Activated CD8-positive, alpha-beta memory T cell treated with anti-CD3 and anti-CD28 coated beads, Interleukin-2, amount 50 U/mL, for 4 hours (primary cell): ENCODE measurements at places on chromosomes 11 and 22.

DNA sequence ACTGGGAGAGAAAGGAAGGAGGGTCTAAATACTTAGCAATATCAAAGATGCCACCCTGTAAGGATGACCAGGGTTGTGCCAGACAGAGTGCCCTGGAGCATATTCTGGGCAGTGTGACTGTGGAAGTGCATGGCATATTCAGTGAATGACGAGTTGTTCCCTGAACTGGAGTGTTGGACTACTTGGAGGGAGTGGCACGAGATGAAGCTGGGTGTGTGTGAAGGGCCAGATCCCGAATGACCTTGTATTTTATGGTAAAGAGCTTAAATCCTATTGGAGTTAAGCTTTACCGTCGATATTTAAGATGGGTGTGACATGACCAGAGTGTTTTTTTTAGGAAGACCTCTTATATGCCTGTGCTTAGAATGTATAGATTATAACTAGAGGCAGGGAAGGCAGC, 48.8 kb downstream of the STIM1 start:
- no peak for DNase-seq

DNA sequence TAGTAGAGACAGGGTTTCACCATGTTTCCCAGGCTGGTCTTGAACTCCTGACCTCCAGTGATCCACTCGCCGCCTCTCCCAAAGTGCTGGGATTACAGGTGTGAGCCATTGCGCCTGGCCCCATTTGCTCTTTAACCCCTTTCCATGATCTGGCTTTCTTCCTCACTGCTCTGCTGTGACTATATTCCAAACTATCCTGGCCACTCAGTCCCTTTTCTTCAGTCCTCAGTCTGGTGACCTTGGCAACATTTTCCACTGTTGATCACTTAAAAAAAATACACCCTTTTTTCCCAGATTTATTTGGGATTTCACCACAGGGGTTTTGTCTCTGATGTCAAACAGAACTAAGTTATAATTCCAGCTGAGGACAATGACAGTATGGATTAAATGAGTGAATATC, 24.5 kb downstream of the MMP20 start:
- no peak for DNase-seq

DNA sequence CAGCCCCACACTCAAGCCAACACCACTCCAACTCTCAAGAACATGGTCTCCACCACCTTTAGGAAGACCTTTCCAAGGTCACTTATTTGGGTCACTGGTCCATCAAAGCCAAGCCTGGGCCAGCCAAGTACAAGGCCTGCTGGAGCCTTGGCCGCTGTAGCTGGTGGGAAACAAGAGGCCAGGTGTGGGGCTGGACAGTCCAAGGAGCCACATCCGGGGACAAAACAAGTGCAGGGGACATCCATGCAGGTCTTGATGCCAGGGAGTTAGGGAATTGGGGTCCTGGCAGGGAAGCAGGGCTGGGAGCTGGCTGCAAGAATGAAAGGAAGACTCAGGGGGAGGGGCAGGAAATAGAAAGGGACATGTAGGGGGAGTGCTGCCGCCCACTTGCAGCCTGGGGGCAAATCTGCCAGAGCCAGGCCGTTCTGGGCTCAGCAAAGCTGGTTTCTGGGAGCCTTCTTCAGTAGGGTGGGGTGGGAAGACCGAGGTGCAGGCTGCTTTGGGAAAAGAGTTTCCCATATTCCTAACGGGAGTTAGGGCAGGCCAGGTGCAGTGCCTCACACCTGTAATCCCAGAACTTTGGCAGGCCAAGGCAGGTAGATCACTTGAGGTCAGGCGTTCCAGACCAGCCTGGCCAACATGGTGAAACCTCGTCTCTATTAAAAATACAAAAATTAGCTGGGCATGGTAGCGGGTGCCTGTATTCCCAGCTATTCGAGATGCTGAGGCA, 69.5 kb upstream of the ATXN10 start:
- no peak for DNase-seq

DNA sequence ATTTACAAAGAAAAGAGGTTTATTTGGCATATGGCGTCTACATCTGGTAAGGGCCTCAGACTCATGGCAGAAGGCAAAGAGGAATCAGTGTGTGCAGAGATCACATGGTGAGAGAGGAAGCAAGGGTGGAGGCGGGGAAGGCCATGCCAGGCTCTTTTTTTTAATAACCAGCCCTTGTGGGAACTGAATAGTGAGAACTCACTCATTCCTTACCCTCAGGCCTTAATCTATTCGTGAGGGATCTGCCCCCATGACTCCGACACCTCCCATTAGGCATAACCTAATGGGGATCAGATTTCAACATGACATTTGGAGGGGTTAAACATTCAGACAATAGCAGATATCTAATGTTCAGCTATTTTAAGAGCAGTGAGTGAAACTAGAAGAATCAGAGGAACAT, 55.7 kb downstream of the ATM start:
- no peak for DNase-seq

GRCh38 chr11:110491577-110492320, 62.0 kb downstream of the FDX1 start:
- DNase-seq, result no peak

GRCh38 chr11:79266396-79266795, 174.4 kb downstream of the TENM4 start:
- no peak for DNase-seq

DNA sequence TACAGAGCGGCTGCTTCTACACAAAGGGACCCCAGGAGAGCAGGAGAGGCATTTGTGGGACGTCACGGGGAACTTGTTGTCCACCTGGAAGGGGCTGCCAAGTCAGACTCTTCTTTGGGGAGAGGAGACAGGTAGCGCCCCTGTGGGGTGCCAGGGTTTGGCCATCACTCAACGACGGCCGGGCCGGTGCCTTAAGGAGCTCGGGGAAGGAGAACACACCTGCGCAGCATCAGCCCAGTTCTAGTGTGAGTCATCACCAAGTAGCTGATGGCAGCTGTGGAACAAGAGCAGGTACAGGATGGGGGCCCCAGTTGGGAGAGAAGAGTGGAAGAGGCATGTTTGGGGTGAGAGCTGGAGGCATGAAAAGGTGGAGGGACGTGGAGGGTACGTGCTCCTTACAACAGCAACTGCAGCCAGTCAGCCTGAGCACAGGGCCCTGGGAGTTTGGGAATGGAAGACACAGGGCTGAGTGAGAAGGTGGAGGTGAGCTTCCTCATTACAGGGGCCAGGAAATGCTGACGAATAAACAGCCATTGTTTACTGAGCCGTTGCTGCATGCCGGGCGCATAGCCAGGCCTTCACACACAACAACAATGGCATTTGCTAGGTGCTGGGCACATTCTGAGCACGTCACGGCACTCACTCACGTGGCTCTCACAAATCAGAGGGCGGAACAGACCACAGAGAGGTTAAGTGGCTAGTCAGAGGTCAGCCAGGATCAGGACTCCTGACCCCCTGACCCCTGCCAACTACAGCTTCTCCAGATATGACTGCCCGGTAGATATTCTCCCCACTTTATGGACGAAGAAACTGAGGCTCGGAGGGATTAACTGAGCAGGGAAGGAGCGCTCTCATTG, 29.1 kb upstream of the TP53I11 start:
- DNase-seq, result no peak

GRCh38 chr11:112514011-112514740, 253.5 kb upstream of the PLET1 start:
- DNase-seq, result no peak

DNA sequence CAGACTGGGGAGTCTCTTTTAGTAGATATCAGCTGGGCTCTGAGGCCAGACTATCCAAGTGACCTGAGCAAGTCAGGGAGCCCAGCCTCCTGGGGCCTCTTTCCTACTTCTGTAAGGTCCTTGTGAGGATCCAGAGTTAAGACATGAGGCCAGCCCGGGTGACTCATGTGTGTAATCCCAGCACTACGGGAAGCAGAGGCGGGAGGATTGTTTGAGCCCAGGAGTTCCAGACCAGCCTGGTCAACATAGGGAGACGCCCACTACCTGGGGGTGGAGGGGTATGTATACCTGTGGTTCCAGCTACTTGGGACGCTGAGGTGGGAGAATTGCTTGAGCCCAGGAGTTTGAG, 36.9 kb upstream of the POLA2 start:
- DNase-seq, result no peak

DNA sequence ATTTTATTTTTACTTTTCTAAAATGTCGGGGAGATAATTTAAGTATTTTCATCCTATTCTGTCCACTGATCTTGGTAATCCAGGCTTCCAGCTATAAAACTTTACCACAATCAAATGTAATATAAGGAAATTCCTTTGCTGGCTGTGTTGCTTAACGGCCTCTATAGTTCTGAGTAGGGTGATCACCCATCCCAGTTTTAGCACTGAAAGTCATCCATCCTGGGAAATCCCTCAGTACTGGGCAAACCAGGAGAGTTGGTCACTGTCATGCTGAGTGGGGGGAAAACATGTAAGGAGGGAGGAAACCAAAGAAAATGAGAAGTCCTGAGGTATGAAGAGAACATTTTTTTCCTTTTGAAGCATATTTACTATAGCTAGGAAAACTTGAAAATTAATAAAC, 12.8 kb upstream of the BACE1-AS start:
- no peak for DNase-seq

- no peak for DNase-seq
Observed at GRCh38 chr22:41902932-41903421, 11.9 kb downstream of the SHISA8 start.

- DNase-seq, result peak; percentile 59
Observed at GRCh38 chr11:63769042-63769713, 603 bp upstream of the ZFTA start.

GRCh38 chr11:10460611-10461275, 5.7 kb downstream of the AMPD3 start:
- no peak for DNase-seq

- DNase-seq, result no peak
Observed at GRCh38 chr11:130120045-130120444, 39.5 kb upstream of the ST14 start.

GRCh38 chr11:96015906-96016565, 92.1 kb upstream of the MTMR2 start:
- DNase-seq, result no peak

GRCh38 chr22:17951315-17951714, 73.0 kb downstream of the MICAL3 start:
- no peak for DNase-seq

- DNase-seq, result no peak
Observed at GRCh38 chr11:125990244-125990643, 44.4 kb downstream of the VSIG10L2 start.

GRCh38 chr11:131430473-131431208, 60.2 kb downstream of the NTM start:
- DNase-seq, result no peak

DNA sequence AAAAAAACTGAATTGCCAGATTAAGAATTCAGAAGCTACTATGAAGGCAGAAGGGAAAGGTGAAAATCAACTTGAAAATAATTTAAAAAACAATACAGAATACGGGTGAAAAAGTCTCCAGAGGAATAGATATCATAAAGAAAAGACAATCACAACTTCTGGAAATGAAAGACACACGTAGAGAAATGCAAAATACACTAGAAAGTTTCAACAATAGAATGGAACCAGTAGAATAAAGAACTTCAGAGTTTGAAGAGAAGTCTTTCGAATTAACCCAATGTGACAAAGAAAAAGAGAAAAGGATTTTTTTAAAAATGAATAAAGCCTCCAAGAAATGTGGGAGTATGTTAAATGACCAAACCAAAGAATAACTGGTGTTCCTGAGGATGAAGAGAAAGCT, 263.8 kb upstream of the FAT3 start:
- no peak for DNase-seq

DNA sequence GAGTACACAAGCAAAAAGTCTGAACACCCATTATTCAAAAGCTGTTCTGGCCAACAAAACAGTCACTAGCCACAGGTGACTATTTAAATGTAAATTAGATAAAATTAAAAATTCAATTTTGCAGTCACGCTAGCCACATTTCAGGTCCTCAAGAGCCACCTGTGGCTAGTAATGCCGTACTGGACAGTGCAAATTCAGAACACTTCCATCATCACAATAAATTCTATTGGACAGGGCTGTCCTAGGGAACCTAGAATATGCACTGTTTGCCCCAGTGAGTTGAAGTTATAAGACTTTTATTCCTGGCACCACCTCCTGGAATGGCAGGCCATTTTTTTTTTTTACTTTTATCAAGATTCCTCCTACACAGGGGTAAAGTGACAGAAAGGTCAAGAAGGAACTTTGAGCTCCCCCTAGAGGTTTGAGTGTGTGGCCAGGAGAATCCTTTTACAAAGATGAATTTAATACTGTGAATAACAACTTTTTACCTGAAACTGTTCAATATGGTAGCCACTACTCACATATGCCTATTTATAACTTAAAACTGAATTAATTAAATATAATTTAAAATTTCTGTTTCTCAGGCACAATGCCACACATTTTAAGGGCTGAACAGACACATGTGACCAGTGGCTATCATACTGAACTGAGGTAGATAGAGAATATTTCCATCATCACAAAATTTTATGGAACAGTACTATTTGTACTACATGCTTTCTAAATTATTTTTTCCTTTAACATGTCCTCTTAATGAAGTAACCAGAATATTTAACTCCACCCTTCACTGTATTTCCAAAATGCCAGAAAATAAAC, 6.5 kb downstream of the MSANTD2 start:
- peak; percentile 21 for DNase-seq

GRCh38 chr22:37484480-37485394, 1.4 kb downstream of the MFNG start:
- peak; percentile 74 for DNase-seq

- no peak for DNase-seq
Observed at GRCh38 chr11:6200975-6201374, 2.0 kb downstream of the OR52W1 start.

DNA sequence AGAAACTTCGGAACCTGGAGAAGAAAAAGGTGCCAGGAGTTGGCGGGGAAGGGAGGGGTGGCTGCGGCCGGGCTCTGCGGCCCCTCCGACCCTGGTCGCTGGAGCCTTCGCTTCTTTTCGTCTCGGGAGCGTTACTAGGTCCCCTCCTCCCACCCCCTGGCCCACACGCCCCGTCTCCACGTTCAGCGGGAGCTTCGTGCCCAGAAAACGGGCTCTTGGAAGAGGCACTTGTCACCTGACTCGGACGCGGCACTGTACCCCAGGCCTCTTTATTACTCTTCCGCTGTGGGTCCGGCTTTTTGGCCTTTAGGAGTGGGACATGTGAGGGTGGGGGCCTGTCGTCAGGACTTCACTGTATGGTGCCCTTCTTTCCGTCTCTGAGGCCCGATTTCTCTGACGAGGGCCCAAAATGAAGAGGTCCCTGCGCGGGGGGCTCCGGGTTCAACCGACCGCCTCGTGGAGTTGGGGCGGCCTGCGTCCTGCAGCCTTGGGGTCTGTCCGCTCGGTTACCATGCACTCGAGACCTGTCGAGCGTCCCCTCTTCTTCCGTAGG, 1.2 kb downstream of the CAPRIN1 start:
- peak; percentile 41 for DNase-seq

GRCh38 chr11:63609971-63610580, 4.2 kb downstream of the PLAAT3 start:
- no peak for DNase-seq

GRCh38 chr11:6681949-6682348, 1.2 kb downstream of the MRPL17 start:
- DNase-seq, result no peak
